ENCODE measurements at places on chromosomes 11 and 22. TPM values are rescaled to one million over a fixed set of nuclear protein-coding genes. Genes with fewer than 3 reads are reported as not detected.

CABP4 gene
- total RNA-seq, result 1.0 TPM

SCN4B gene
- 0.09 TPM for total RNA-seq

UPK3A gene
- not detected for total RNA-seq

FIBP gene
- total RNA-seq, result 161 TPM

MMP12 gene
- total RNA-seq, result not detected

ZP1 gene
- total RNA-seq, result not detected

DNA sequence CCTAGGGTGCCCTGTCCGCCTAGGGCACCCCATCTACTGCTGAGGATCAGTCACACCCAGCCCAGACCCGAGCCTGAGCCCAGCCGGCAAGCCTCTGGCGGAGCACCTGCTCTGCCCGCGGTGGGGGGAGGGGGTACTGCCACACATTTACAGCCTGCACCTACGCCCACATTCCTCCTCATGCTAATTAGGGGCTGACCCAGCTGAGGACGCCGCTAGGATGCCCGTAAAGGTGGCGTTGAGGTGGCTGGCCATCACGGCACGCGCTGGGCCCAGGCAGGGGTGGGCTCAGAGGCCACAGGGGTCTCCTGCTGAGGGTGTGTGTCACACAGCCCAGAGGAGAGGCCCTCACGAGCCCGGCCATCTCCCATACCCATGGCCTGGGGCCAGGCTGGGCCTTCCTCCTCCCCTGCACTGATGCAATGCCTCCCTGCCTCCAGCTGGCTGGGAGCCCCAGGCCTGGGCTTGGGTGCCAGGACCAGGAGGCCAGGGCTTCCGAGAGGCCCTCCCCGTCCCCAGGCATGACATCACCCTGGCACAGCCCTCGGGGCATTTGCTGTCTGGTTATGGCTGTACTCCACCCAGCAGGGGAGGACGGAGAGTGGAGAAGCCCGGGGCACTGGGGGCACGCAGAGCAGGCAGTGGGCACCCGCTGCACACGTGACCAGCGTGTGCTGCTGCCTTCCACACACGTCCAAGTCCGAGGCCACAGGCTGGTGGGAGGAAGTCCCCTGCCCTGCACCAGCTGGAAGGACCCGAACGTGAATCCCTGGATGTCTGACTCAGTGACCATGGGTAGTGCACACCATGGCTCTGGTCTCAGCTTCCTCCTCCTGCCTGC is 12.7 kb downstream of the DUSP8 start:
- DNase-seq, result no peak

DNA sequence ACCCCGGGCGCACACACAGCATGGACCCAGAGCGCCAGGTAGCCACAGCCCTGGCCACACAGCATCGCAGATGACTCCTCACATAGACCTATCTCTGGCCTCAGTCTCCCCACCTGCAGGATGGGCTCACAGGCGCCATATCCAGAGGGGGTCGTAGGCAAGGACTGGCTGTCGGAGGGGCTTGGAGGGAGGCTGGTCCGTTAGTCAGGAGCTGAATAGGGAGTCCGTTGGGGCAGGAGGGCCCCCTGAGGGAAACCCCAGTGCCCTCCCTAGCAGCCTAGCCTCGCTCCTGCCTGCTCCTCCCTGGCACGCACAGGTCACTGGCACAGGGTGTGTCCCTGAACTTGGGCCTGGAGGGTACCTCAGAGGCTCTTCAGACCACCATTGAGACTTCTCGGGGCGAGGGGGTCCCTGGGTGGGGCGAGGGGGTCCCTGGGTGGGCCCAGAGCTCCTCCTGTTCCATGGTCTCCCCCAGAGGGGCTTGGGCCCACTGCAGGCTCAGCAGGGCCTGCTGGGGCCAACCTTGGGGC is 2.0 kb downstream of the PLXNB2 start:
- peak; percentile 17 for DNase-seq

DNA sequence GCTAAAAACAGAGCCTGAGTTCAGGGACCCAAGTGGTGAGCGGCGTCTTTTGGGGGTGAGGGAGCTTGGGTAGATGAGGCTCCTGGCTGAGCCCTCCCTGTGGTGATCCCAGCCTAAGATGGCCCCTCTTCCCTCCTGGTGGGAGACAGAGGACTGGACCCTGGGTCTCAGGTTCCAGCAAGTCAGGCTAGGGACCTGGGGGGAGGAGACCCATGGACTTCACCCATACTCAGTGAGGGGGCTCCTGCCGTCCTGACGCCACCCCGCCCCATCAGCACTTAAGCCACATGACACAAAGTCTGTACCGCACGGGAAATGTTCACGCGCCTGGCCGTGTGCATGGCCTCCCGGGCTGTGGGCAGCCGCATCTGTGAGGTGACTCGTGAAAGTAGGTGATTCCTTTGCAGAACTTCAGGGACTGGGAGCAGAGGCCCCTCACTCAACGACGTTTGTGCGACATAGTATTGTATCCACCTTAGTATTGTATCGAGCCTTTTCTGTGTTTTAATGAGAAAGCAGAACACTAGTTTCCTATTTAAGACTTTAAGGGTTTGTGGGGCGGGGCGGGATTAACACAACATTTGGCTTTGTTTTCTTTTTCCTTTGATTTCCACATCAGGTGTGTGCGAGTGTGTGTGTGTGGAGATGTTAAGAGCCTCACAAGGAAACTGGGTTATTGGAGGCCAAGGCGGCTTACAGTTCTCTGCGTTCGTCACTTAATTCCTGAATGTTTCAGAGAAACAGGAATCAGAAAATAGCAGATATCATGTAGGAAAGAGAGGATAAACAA is 18.4 kb upstream of the TMEM191C start:
- no peak for DNase-seq

DNA sequence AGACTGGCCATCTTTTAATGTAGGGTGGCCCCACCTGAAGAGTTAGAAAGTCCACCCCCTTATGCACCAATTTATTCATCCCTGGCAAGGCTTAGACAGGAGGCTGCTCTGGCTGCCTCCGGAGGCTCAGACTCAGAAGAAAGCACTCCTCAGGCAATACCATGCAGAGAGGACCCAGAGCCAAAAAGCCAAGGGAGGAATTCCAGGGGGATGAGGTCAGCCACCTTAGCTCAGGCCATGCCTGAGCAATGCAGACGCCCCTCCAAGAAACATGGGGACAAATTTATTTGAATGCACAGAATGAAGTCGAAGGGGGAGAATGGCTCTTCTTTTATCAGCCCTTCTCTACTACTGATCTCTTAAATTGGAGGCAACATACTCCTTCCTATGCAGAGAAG is 39.7 kb upstream of the GLYAT start:
- DNase-seq, result no peak

DNA sequence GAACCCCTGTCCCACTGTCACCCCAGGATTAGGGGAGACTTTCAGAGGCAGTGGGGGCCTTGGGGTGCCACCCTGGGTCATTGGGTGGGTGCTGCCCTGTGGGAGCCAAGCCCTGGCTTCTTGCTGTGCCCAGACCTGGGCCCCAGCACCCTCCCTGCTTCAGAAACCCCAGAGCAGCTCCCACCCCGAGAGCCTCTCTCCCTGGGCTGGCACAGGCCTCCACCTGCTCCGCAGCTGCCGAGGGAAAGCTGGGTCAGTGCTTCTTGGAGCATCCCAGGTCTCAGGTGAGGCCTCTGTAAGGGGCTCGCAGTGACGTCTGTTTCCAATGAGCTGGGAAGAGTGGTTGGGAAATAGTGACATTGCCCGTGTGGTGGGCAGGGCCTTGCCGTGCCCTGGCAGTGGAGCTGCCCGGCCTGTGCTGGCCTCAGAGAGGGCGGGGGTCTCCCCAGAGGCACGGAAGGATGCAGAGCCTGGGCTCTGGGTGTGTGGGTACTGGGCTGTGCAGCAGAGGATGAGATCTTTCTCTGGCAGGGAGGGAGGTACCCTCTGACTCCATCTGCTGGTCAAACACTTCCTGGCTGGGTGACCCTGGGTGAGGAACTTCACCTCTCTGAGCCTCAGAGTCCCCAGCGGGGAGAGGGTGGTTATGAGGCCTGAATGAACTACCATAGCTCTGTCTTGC is 23.0 kb downstream of the C22orf23 start:
- DNase-seq, result peak; percentile 61

- DNase-seq, result no peak
These were observed 3.2 kb downstream of the SIRT3 start for GRCh38 chr11:232783-233565.

- no peak for DNase-seq
These were observed 19.5 kb upstream of the TCF20 start for GRCh38 chr22:42289671-42290541.

- DNase-seq, result no peak
These were observed 37.7 kb upstream of the MMP12 start for GRCh38 chr11:102912482-102912830.

- no peak for DNase-seq
These were observed 52.8 kb upstream of the YWHAH start for GRCh38 chr22:31891366-31892079.
